Breast epithelium (tissue), 4 donors: ENCODE measurements at places on chromosomes 2 and 18. TPM values are rescaled to one million over a fixed set of nuclear protein-coding genes. Genes with fewer than 3 reads are reported as not detected.

DNA sequence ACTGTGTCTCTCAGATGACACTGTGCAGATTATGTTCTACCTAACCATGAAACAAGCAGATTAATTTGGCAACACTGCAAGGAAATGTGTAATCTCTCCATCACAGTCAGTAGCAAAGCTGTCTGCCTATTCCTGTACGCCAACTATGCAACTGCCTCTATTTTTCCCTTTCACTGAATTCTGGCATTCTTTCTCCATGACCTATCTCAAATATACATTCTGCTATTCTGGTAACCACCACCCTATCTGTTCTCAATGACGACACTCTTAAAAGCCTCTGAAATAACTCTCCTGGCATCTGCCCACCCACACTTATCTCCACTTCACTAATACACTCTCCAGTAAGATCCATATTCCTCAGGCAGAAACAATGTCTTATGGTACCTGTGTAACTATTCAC, 78.7 kb downstream of the ABCA12 start:
- DNase-seq: no peak

DNA sequence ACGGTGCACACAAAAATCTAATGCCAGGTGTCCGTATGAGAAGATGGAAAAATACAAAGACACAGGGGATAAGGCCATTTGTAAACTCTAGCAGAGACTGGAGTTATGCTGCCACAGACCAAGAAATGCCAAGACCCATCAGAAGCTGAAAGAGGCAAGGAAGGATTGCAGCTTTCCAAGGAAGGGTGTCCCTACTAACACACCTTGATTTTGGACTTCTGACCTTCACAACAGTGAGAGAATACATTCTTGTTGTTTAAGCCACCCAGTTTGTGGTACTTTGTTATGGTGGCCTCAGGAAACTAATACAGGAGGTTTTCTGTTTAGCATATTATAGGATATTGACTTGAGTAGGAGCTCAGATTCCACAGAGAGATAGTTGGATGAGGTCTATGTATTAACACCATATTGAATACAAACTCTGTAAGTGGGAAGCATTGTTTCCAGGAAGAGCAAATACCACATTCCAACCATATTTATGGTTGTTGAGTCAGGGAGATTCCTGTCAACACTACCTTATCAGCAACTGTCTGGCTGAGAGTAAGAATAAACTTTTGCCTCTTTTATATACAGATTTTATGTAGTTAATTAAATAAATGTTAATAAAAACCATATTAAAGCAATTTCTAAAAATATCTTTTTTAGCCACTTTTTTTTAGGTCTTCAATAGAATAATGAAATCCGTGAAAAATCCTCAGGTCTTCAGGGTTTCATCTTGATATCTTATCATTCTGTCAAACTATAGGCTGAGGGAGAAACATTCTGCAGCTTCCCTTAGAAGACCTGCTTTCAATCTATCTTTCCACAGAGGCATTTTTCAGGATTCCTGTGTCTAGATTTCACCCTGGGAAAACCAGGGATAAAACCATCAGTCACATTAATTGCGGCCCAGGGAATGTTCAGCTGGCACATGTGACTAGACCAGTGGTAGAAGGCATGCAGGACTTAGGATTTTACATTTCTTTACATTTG, 35.4 kb upstream of the HNMT start:
- no peak for DNase-seq

DNA sequence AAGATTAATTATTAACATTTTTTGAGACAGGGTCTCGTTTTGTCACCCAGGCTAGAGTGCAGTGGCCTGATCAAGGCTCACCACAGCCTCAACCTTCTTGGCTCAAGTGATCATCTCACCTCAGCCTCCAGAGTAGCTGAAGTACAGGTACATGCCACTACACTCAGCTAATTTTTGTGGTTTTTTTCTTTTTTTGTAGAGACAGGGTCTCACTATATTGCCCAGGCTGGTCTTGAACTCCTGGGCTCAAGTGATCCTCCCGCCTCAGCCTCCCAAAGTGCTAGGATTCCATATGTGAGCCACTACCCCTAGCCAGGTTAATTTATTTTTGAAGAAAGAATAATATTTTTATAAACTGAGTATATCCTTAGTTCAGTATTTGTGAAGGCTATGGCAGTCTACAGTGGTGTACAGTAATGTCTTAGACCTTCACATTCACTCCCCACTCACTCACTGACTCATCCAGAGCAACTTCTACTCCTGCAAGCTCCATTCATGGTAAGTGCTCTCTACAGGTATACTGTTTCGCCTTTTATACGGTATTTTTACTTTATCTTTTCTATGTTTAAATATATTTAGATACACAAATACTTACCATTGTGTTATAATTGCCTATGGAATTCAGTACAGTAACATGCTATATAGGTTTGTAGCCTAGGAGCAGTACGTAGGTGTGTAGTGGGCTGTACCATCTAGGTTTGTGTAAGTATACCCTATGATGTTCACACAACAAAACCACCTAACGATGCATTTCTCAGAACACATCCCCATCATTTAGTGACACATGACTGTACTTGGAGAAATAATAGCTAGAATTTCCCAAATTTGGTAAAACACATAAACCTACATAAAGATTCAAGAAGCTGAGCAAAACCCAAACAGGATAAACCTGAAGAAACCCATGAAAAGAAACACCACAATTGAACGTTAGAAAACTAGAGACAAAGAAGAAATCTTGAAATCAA, 38.6 kb downstream of the MGAT4A start:
- no peak for DNase-seq

- no peak for DNase-seq
Measured at GRCh38 chr2:101986804-101987740, 4.7 kb upstream of the IL1R2 start.

DNA sequence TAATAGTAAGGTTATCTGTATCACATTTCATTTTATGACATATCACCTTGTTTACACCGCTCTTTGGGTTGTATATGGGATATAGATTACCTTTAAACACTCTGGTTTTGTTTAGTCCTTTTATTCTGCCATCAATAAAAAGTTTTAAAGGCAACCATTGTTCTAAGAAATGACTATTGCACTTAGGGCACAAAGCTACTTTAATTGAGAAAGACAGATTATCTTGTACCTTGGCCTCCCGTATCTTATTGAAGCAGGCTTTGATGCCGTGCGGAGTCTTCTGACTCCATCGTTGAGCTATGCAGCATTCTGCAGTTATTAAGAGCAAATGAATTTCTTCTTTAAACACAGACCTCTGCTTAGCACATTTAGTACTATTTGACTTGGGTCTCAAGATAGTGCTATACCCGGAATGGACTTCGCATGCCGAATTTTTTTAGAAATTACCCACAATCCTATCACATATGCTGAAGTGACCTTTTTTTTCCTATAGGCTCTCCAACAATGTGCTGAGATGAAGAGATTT, 16.7 kb downstream of the PKDCC start:
- DNase-seq: no peak

GRCh38 chr2:108305901-108306300, 17.2 kb downstream of the SULT1C2 start:
- no peak for DNase-seq

DPP4 gene
- total RNA-seq: 17.3 TPM
